Cortex of kidney (tissue), 1 donor: ENCODE measurements at places on chromosomes 1 and 21.

DNA sequence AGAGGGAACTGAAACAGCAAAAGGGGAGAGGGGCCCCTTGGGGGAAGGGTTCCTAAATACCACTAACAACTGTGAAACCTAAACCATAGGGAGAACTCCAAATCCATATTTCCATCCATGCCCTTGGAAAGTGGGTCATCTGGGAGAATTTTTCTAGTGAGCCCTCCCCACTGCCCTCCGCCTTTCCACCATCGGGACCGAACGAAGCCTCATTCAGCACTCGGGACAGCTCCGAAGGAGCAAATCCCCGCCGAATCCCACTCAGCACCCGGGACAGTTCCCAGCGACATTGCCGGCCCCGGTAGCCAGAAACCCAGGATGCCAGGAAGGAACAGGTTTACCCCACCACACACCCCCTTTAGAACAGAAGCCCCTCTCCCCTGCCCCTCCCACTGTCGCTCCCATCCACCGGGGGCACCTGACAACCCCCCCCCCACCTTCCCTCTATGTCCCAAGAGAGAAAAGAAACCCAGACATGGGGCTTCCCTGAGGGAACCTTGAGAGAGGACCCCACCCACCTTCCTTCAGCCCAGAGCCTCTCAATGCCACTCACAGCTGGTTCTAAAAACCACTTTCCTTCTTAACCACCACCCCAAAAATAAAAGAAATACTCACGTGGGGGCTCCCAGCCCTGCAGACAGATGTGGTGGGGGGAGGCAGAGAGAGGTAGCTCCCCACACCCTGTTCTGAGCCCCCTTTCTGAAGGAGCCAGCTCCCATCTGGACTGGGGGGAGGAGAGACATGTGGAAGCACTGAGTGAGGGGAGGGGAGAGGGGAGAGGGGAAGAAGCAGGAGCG is 4.5 kb downstream of the DLGAP3 start:
- no peak for DNase-seq

DNA sequence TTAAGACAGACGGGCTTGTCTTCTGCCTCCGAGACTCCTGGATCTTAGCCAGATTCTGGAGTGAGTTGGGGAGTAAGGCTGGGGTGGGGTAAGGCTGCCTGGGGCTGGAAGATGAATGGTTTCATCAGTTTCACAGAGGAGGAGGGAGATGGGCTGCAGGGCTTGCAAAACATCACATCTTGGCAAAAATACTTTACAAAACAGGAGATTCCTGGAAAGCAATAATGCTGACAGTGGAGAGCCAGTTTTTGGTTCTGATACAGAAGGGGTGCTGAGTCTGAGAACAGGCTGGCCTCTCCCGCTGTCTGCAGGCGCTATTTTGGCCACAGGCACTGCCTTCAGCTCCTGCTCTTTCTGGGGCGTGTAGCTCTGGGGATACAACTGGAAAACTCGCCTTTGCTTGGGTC is 83.4 kb upstream of the KCNE2 start:
- DNase-seq = no peak

DNA sequence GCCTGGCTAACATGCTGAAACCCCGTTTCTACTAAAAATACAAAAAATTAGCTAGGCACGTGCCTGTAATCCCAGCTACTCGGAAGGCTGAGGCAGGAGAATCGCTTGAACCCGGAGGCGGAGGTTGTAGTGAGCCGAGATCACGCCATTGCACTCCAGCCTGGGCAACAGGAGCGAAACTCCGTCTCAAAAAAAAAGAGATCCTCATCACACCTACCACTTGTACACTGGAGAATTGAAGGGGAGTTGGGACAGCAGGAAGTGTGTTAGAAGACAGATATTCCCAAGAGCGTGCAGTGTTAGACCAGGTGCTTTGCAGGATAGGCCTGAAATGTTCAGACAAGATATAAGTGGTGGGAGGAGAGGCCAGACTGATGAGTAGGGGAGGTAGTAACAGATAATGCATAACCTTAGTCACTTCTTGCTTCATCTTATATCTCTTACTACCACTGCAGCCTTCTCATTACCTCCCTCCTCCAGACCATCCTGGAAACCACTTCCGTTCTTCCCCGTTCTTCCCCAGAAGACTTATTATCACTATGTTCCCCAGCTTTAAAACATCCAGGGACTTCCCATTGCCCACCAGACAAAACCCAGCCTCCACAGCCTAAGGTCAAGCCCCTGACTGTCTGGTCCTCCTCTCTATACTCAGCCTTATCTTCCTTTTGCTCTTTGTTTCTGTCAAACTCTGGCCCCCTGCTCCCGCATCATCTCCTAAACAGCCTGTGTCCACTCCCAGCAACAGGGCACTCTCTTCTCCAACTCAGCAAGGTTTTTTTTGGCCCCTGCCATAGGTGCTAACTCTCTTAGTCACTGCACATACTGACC is 21.3 kb downstream of the FAM20B start:
- no peak for DNase-seq

DNA sequence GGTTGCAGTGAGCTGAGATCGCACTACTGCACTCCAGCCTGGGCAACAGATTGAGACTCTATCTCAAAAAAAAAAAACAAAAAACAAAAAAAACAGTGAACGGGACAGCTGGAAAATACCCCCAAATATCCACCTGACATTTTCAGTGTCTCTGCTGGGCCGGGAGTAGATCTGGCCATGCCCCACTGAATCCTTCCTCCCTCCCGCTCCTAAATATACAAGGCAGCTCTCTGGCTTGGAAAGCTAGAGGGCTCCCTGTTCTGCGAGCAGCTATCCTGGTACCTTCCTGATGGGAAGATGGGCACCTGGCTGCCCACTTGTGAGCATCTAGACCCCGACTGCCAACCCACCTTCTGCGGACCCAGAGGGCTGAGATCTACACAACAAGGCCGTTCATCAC is 21.4 kb downstream of the SPSB1 start:
- no peak for DNase-seq

DNA sequence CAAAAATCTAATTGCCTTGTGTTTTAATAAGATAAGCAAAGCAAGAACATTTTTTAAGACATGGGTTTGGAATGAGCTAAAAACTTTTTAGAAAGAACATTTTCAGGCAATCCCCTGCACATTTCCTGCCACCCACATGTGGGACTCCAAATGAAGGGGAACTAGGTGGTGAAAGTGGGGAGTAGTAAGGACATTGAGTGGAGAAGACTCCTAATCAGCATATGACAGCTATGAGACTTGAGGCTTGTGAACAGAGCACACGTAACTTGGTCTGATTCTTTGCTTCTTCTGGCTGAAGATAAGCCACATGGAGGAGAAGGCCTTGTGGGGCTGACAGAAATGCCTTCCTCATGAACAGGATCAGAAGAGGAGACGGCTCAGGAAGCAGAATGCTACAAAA is 50.3 kb downstream of the FCER1A start:
- no peak for DNase-seq

GRCh38 chr1:1540090-1540817 is at the start of gene TMEM240:
TMEM240 (minus strand) TSS chr1:1540624; CDS start chr1:1540346, 278 bp downstream.
- no peak for DNase-seq

DNA sequence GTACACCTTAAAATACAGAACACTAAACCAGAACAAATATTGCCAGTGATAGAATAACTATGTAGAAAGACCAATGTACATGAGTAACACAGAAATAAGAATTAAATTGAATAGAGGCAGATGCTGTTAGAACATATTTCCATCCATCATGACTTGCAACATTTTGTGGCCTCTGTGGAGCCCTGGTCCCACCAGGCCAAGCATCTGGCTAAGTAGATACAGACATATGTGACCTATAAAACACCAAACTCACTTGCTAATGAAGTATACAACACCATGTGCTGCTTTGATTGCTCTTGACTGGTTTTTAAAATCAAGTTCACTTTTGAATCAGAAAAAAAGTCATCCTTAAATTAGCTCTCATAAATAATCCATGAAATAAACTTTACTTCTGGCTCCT is 20.5 kb downstream of the SLC19A2 start:
- no peak for DNase-seq

- no peak for DNase-seq
Observed at GRCh38 chr21:33540711-33541104, 1.2 kb downstream of the GART start.

DNA sequence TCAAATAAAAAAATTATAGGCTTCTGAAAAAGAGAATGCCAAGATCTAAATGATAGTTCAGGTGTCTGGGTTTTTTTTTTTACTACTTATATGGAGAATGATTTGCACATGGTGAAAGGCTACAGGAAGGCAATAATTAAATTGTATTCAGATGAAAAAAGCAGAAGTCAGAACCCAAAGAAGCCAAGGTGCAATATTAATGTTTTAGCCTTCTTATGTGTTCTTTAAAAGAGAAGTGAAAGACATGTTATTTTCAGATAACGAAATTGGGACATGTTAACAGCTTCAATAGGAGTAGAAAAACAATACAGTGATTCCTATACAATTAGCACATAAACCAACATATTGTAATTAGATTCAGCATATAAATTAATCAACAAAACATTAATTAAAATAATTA is 452.9 kb upstream of the PRMT6 start:
- DNase-seq = no peak

DNA sequence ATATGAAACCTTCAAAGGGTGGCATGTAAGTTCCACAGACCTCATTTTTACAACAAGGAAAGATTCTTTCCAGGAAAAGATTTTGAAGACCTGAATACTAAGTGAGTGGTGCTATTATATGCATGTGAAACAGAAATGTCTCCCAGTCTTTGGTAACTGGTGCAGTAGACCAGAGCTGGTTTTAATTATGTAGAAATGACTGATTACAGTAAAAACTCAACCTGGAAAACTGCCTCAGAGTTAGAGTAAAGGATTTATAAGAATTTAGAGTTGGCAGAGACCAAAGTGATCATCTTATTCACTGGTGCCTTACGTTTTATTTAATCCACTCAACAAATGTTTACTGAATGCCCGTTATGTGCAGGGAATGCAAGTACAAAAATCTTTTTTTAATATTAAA is 30.2 kb upstream of the LRRC8D start:
- DNase-seq = no peak

DNA sequence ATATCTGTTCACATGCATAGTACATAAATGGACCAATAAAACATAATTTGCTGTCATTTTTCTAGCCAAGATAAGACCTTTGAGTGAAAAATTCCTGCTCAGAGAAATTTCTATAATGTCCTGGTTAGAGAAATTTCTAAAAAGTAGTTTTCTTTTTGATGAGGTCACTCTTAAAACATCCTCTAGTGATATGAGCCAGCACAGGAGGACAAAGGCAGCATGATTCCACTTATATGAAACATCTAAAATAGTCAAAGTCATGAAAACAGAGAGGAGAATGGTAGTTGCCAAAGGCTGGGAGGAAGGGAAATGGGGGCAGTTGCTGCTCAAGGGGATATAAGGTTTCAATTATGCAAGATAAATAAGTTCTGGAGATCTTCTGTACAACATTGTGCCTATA is 239.4 kb downstream of the BACH1 start:
- DNase-seq = no peak

DNA sequence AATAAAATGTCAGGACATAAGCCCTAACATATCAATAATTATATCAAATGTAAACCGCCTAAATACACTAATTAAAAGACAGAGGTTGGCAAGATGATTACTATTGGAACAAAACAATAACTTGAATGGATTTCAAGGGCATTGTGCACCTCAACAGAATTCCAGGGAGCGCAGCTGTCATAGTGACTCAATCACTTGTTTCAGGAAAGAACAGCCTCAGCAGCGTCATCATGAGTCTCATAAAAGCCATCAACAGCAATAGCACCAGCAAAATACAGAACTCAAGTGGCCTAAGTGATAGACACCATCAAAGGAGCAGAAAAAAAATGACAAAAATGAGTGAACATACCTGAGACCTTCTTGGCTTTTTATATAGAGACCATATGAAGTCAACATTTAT is 632.7 kb upstream of the NR5A2 start:
- DNase-seq = no peak

DNA sequence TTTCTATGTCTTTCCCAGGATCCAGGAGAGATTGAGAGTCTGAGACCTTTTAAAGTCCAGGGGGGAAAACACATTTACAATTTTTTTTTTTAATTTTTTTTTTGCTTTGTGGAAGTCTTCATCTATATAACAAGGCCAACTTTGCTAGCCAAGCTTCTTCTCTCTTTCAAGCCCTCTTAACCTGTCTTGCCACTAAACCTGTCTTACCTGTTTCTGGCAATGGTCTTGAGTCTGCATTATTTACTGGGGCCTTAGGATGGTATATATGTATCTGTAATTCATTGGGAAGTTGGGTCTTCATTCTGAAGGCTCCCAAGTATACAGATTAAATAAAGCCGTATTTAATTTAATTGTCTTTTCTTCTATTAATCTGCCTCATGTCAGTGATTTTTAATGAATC is 750.9 kb upstream of the B3GALT2 start:
- no peak for DNase-seq

- DNase-seq = no peak
Observed at GRCh38 chr1:245776139-245776538, 621.4 kb downstream of the KIF26B start.

GRCh38 chr1:155645648-155646047 is 35.6 kb downstream of the MSTO1 start:
- DNase-seq = no peak

GRCh38 chr1:178536844-178537371 is 24.0 kb downstream of the TEX35 start:
- DNase-seq = no peak

GRCh38 chr1:22139817-22140216 is 3.1 kb downstream of the WNT4 start:
- no peak for DNase-seq

- no peak for DNase-seq
Observed at GRCh38 chr1:119964673-119965363, 68.5 kb upstream of the ADAM30 start.

GRCh38 chr1:55828044-55828443 is 612.9 kb upstream of the USP24 start:
- no peak for DNase-seq

DNA sequence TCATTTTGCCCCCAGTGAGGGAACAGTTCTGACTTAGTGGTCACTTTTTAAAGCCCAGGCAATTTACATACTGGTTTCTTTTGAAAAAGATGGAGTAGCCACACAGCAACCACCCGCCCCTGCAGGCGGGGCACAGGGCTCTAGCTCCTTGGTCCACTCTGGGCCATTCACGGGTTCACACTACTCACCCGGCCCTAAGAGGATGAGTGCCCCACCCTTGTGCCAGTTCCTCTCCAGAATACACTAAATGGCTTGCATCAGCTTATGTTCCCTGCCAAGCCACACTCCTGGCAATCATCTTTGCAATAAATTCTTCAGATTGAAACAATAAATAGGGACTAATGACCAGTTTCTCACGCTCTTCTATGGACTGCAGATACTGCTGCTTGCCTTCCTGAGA is 15.7 kb upstream of the ATP13A2 start:
- DNase-seq = no peak

- no peak for DNase-seq
Observed at GRCh38 chr1:166119471-166119965, 47.3 kb downstream of the FAM78B start.

- DNase-seq = no peak
Observed at GRCh38 chr1:83735526-83735925, 263.4 kb downstream of the TTLL7 start.

GRCh38 chr1:20947409-20947808 is 160.3 kb upstream of the HP1BP3 start:
- no peak for DNase-seq

DNA sequence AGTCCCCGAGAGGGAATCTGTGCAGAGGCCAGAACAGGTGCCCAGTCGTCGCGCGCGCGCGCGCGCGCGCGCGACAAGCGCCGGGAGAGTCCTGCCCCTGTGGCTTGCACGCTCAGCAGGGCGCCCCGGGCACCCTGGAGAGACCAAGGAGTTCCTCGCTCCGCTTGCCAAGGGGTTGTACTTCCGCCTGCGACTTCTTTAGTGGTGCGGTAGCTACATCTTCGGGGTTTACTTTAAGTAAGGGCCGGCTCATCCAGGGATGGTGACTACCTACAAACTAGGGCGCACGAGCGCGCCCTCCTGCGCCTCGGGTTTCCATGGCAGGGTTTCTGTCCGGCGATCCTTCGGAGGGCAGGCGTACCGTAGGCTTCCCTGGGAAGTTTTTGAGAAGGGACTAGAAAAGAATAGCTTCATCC is 1.4 kb downstream of the LHX4 start:
- no peak for DNase-seq
